ENCODE measurements at places on chromosomes 16 and 17.

GRCh38 chr17:47703191-47703591 is 9.2 kb downstream of the TBKBP1 start:
- DNase-seq = peak; percentile 69

DNA sequence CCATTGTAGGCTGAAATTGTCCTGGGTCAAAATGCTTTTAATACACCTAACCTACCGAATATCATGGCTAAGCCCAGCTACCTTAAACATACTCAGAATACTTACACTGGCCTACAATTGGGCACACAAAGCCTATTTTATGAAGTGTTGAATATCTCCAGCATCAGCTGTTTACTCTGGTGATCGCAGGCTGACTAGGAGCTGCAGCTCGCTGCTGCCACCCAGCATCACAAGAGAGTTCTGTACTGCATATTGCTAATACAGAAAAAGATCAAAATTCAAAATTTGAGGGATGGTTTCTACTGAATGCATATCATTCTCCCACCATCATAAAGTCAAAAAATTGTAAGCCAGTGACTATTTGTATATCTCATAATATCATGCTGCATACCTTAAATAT is 55.3 kb downstream of the ULK2 start:
- DNase-seq = peak; percentile 22

- DNase-seq = no peak
Measured at GRCh38 chr16:87921236-87921773, 15.0 kb downstream of the CA5A start.

- DNase-seq = no peak
Measured at GRCh38 chr17:7476494-7476893, 2.9 kb downstream of the ZBTB4 start.

DNA sequence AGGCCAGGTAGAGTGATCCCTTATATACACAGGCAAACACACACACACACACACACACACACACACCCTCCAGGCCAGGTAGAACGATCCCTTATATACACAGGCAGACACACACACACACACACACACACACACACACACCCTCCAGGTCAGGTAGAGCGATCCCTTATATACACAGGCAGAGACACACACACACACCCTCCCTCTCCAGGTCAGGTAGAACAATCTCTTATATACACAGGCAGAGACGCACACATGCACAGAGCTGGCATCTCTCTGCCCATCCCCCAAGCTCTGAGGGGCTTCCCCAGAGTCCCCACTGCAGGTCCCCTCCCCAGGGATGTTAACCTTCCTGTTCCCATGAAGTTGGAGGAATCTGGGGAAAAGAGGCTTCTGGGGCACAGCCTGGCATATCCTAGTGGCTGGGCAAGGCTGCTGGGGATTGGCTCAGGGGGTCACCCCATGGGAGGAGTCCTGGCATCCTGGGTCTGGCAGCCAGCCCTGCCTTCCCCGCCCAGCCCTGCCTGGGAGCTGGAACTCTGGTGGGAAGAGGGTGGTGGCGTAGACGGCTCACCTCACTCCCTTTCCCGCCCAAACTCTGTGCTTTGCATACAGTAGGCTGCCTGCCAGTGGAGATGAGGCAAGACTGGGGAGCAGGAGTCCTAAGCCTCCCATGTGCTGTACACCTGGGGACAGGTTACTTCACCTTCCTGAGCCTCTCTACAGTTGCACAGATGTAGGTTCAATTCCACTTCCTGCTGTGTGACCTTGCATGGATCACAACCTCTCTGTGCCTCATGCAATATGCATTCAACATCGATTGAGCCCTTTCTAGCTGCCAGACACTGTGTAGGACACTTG is 41.8 kb downstream of the TEKT5 start:
- DNase-seq = no peak

- DNase-seq = no peak
Measured at GRCh38 chr16:81261049-81261648, 22.7 kb downstream of the BCO1 start.

DNA sequence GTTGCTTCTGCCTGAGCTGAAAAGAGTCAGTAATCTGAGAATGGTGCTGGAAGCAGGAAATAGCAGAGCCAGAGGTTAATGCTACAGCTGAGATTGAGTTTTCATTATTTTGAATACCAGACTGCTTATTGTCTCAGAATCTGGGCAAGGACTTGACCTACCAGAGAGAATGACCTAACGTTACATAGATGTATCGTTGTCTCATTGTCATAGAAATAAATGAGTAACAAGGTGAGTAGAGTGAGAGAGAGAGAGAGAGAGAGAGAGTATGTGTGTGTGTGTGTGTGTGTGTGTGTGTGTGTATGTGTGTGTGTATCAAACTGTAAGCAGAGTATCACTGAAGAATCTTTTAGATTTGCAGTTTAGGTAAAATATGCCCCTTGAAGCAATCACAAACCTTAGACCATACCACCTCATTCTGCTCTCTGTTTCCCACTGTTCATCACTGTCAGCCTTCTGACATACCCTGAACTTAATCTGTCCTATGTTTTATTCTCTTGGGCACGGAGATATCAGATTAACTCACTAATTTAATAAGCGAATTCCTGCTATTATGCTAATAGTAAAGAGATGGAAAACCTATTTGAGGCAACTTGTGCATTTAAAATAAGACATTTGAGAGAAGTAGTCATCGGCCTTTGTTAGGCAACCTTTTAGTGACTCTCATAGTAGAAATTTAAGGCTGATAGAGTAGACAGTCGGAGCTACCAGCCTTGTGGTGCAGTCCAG is 87.8 kb downstream of the CYB561 start:
- no peak for DNase-seq

Data from CD4-positive, alpha-beta memory T cell (primary cell).